Activated CD4-positive, alpha-beta memory T cell treated with anti-CD3 and anti-CD28 coated beads for 36 hours (primary cell): ENCODE measurements at places on chromosomes 3 and 15.

DNA sequence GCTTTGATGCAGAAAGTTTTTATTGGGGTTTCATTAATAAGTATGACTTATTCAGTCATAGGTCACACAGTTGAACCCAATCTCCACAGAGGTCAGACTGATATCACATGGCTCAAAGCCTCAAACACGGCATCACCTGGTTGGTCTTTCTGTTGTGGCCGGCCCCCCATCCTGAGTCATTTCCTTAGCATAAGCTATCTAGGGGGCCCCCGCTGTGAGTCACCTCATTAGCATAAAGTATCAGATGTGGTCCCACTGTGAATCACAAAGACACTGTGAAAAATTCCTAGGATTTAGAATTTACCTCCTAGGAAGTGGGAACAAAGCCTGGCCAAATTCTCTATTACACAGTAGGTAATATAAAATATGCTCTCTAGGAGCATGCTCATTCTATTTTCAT lies 502.2 kb downstream of the PYDC2 start:
- no peak overlapping the region for H3K4me3 ChIP-seq
- H3K27ac ChIP-seq, result no peak overlapping the region
- H3K36me3 ChIP-seq, result no peaks in the 10 kb centered on the region
- no peaks in the 10 kb centered on the region for H3K27me3 ChIP-seq
- no peak for DNase-seq

GRCh38 chr3:126127904-126128303 lies 44.0 kb upstream of the SLC41A3 start:
- peaks cover 2% of the 10 kb centered on the region for H3K27me3 ChIP-seq
- H3K4me3 ChIP-seq, result no peak overlapping the region
- H3K36me3 ChIP-seq, result no peaks in the 10 kb centered on the region
- H3K4me1 ChIP-seq, result no peaks in the 10 kb centered on the region
- DNase-seq, result peak; percentile 2

GRCh38 chr3:5698851-5699250 lies 511.3 kb downstream of the EDEM1 start:
- no peak for DNase-seq
- H3K27ac ChIP-seq, result no peak overlapping the region
- no peak overlapping the region for H3K4me3 ChIP-seq
- no peaks in the 10 kb centered on the region for H3K4me1 ChIP-seq
- H3K36me3 ChIP-seq, result no peaks in the 10 kb centered on the region
- no peaks in the 10 kb centered on the region for H3K27me3 ChIP-seq

DNA sequence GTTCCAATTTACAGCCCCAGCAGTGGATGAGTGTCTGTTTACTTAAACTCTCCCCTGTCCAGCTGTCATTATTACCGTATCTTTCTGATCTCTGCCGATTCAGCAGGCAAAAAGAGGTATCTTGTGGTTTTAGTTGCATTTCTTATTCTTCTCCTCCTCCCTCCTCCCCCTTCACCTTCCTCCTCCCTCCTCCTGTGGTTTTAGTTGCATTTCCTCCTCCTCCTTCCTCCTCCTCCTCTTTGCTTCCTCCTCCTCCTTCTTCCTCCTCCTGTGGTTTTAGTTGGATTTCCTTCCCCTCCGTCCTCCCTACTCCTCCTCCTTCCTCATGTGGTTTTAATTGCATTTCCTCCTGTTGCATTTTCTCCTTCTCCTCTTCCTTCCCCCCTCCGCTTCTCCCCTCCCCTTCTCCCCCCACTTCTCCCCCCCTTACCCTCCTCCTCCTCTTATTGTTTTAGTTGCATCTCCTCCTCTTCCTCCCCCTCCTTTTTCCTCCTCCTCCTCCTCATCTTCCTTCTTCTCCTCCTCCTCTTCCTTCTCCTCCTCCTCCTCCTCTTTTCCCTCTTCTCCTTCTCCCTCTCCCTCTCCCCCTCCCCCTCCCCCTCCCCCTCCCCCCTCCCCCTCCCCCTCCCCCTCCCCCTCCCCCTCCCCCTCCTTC lies 25.3 kb upstream of the VPS33B start:
- no peak overlapping the region for H3K27ac ChIP-seq
- peaks cover 16% of the 10 kb centered on the region for H3K4me1 ChIP-seq
- H3K4me3 ChIP-seq, result no peak overlapping the region
- H3K36me3 ChIP-seq, result no peaks in the 10 kb centered on the region
- DNase-seq, result no peak

DNA sequence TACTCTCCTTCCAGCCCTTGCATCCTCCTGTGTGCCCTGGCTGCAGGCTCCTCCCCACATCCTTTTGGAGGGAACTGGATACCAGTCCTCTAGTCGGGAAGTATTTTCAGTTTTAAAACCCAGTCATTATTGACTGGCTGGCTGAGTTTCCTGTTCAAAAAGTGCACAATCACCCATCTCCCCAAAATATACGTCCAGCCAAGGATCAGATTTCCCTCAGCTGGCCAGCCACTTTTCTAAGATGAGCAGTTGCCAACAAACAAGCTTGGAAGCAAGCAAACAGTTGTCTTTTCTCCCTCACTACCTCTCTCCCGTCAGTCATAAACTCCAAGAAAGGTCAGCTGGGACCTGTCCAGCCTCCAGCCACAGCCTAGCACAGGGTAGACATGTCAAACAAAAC lies 147.7 kb upstream of the GALNT15 start:
- H3K4me3 ChIP-seq, result no peak overlapping the region
- peaks cover 9% of the 10 kb centered on the region for H3K27me3 ChIP-seq

- DNase-seq, result no peak
- H3K36me3 ChIP-seq, result no peaks in the 10 kb centered on the region
- H3K4me1 ChIP-seq, result no peaks in the 10 kb centered on the region
- H3K27ac ChIP-seq, result no peak overlapping the region
- no peaks in the 10 kb centered on the region for H3K27me3 ChIP-seq
Observed at GRCh38 chr3:36429986-36430485, 49.7 kb downstream of the STAC start.

DNA sequence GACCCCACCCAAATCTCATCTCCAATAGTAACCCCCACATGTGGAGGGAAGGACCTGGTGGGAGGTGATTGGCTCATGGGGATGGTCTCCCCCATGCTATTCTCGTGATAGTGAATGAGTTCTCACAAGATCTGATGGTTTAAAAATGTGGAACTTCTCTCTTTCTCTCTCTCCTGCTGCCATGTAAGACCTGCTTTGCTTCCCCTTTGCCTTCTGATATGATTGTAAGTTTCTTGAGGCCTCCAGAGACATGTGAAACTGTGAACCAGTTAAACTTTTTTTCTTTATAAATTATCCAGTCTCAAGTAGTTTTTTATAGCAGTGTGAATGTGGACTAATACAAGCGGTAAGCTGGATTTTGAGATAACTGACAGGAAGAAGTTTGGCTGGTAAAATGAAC lies 60.3 kb upstream of the MBNL1 start:
- H3K27me3 ChIP-seq, result no peaks in the 10 kb centered on the region
- peaks cover 69% of the 10 kb centered on the region for H3K4me1 ChIP-seq
- peak overlapping the region; percentile 84 for H3K27ac ChIP-seq

GRCh38 chr15:68618908-68619698 lies 40.3 kb downstream of the CORO2B start:
- H3K27me3 ChIP-seq, result peaks cover 4% of the 10 kb centered on the region
- H3K36me3 ChIP-seq, result no peaks in the 10 kb centered on the region
- H3K27ac ChIP-seq, result no peak overlapping the region
- no peak overlapping the region for H3K4me3 ChIP-seq

DNA sequence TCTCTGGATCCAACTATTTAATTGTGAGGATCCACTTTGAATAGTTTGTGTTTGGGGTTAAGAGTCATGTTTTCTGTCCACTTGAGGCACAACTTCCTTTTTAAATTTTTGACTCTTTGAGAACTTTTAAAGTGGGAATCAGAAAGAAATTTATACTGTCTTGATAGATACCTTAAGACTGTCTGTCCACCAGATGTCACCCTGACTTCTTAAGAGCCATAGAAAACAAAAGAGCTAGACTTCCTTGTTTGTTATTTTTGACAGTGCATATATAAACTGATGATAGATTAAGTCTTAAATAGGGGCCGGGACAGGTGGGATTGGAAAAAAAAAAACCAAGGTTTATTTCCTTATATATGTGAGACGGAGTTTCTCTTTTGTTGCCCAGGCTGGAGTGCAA lies 52.1 kb upstream of the WDR72 start:
- no peak overlapping the region for H3K27ac ChIP-seq
- no peak for DNase-seq
- H3K4me1 ChIP-seq, result peaks cover 3% of the 10 kb centered on the region
- no peak overlapping the region for H3K4me3 ChIP-seq

DNA sequence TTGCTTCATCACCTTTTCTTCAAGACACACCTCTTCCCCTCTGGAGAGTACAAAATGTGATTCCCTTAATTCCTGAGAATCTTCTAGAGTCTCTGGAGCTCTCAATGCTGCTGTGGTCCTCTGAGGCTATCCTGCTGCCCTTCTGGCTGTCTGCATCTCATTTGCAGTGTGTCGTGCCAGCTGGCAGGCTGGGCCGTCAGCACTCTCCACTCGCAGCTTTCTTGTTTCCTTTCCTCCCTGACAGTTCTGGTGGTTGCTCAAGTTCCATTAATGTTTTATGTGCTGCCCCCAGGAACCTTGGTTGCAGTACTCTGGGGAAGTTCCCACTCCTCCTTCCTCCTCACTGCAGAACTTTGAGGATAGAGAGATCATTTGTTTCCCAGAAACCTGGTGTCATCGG lies 210.8 kb upstream of the ROPN1 start:
- H3K27me3 ChIP-seq, result peaks cover 12% of the 10 kb centered on the region
- no peaks in the 10 kb centered on the region for H3K36me3 ChIP-seq
- no peak overlapping the region for H3K27ac ChIP-seq
- H3K4me1 ChIP-seq, result no peaks in the 10 kb centered on the region
- no peak overlapping the region for H3K4me3 ChIP-seq

DNA sequence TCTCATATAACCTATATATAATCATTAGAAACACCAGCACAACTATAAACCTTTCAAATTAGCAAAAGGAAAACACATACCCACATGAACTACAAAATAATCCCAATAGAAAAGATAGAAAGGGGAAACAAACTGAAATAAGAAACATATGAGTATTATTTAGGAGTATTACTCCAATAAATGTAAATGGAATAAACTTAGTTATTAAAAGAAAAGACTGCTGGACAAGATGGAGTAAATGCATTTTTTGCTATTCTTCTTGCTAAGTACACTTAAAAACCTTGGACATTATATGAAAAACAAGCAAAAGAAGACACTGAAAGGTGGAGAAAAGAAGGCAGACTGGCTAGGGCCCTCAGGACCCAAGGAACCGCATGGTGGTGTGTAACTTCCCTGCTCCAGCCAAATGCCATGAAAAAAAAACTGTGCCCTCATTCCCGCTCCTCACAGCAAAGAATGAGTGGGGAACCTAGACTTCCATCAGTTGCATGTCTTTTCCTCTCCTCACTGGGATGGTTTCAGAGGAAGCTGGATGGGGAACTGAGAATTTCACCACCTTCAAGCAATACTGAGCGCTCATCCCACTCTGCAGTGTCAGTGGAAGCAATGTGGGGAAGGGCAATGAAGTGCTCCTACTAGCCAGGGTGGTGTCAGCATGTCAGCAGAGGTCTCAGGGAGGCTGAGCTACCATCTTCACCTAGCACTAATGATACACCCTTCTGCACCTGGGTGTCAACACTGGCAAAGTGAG lies 43.7 kb upstream of the ADAMTS17 start:
- H3K36me3 ChIP-seq, result no peaks in the 10 kb centered on the region
- no peaks in the 10 kb centered on the region for H3K4me1 ChIP-seq
- H3K4me3 ChIP-seq, result no peak overlapping the region
- H3K27me3 ChIP-seq, result peaks cover 4% of the 10 kb centered on the region

DNA sequence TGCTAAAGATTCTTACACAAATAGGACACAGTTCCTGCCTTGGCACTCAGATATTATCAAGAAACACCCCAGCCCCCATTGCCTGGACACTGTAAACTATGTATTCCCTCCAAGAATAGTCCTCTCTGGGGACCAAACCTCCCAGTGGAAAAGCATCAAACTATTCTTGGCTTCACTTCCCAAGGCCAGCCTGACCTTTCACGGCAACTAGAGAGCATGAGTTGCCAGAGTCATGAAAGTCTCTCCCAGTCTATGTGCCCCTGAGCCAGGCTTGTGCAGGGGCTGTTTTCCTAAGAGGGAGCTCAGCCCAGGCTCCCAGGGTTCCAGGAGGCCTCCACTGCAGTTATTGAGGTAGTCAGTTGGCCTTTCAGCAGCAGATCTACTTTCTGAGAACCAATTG lies 251.9 kb upstream of the TGFBR2 start:
- no peaks in the 10 kb centered on the region for H3K36me3 ChIP-seq
- no peak overlapping the region for H3K27ac ChIP-seq
- H3K27me3 ChIP-seq, result peaks cover 19% of the 10 kb centered on the region
- H3K4me1 ChIP-seq, result peaks cover 50% of the 10 kb centered on the region
- H3K4me3 ChIP-seq, result peak overlapping the region; percentile 17
- no peak for DNase-seq

GRCh38 chr3:40129981-40130380 lies 179.5 kb upstream of the EIF1B start:
- no peaks in the 10 kb centered on the region for H3K36me3 ChIP-seq
- H3K27ac ChIP-seq, result no peak overlapping the region
- H3K27me3 ChIP-seq, result peaks cover 1% of the 10 kb centered on the region
- DNase-seq, result no peak
- no peak overlapping the region for H3K4me3 ChIP-seq

GRCh38 chr3:5572168-5572567 lies 384.7 kb downstream of the EDEM1 start:
- H3K27me3 ChIP-seq, result peaks cover 2% of the 10 kb centered on the region
- DNase-seq, result no peak
- H3K36me3 ChIP-seq, result no peaks in the 10 kb centered on the region
- no peak overlapping the region for H3K4me3 ChIP-seq
- no peaks in the 10 kb centered on the region for H3K4me1 ChIP-seq

- H3K27me3 ChIP-seq, result no peaks in the 10 kb centered on the region
- peak; percentile 81 for DNase-seq
- no peak overlapping the region for H3K4me3 ChIP-seq
- H3K27ac ChIP-seq, result peak overlapping the region; percentile 74
Observed at GRCh38 chr15:80160570-80161156, 7.9 kb downstream of the FAH start.

DNA sequence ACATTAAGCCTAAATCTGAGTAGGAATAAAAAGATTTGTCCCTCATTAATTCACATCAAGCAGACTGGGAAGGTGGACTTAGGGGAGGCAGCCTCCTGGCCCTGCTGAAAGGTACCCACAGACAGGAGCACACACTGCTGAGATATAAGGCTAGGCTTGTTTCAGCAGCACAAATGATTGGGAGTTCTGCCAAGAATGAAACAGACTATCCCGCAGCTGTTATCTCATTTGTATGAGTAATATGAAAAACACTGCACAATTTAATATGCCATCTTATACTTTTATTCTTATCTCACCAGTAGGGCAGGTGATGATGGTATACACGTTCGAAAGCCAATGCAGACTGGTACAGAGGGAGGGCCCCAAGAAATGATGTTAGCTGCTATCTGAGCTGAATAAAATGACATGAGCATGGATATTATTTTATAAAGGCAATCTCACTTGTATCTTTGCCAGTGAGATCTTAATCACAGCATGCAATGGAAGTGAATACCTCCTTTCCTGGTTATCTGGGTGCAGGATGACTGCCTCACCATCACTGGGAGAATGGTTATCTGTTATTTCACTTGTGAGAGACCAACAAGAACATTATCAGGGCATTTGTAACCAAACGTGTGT lies 258.7 kb upstream of the PPP2R3A start:
- H3K4me1 ChIP-seq, result no peaks in the 10 kb centered on the region
- H3K27me3 ChIP-seq, result no peaks in the 10 kb centered on the region
- no peak overlapping the region for H3K4me3 ChIP-seq
- H3K36me3 ChIP-seq, result no peaks in the 10 kb centered on the region
- no peak overlapping the region for H3K27ac ChIP-seq

- H3K27me3 ChIP-seq, result no peaks in the 10 kb centered on the region
- no peaks in the 10 kb centered on the region for H3K4me1 ChIP-seq
- no peak overlapping the region for H3K4me3 ChIP-seq
- no peak overlapping the region for H3K27ac ChIP-seq
- no peak for DNase-seq
- no peaks in the 10 kb centered on the region for H3K36me3 ChIP-seq
Observed at GRCh38 chr3:65371053-65371452, 667.7 kb downstream of the MAGI1 start.
